Astrocyte (in vitro differentiated cells and primary cell): ENCODE measurements at places on chromosomes 1 and 21. TPM values are rescaled to one million over a fixed set of nuclear protein-coding genes. Genes with fewer than 3 reads are reported as not detected.

GRCh38 chr1:47894410-47895278, 102.5 kb downstream of the TRABD2B start:
- H3K36me3 ChIP-seq = no peaks in the 10 kb centered on the region
- no peak overlapping the region for H3K4me3 ChIP-seq
- no peaks in the 10 kb centered on the region for H3K4me1 ChIP-seq
- H3K27ac ChIP-seq = no peak overlapping the region
- H3K27me3 ChIP-seq = no peaks in the 10 kb centered on the region
- no peak for DNase-seq

The SPRR3 gene
- 0.70 and 3.0 TPM in 2 replicates for total RNA-seq

- H3K27me3 ChIP-seq = no peaks in the 10 kb centered on the region
- no peak overlapping the region for H3K4me3 ChIP-seq
- no peaks in the 10 kb centered on the region for H3K36me3 ChIP-seq
- no peak overlapping the region for H3K27ac ChIP-seq
These were observed 538.6 kb upstream of the ADAMTS5 start for GRCh38 chr21:27505516-27505915.

- H3K4me1 ChIP-seq = peaks cover 9% of the 10 kb centered on the region
- no peak overlapping the region for H3K27ac ChIP-seq
- DNase-seq = no peak
- no peaks in the 10 kb centered on the region for H3K36me3 ChIP-seq
These were observed 56.1 kb downstream of the DNTTIP2 start for GRCh38 chr1:93822730-93823425.

DNA sequence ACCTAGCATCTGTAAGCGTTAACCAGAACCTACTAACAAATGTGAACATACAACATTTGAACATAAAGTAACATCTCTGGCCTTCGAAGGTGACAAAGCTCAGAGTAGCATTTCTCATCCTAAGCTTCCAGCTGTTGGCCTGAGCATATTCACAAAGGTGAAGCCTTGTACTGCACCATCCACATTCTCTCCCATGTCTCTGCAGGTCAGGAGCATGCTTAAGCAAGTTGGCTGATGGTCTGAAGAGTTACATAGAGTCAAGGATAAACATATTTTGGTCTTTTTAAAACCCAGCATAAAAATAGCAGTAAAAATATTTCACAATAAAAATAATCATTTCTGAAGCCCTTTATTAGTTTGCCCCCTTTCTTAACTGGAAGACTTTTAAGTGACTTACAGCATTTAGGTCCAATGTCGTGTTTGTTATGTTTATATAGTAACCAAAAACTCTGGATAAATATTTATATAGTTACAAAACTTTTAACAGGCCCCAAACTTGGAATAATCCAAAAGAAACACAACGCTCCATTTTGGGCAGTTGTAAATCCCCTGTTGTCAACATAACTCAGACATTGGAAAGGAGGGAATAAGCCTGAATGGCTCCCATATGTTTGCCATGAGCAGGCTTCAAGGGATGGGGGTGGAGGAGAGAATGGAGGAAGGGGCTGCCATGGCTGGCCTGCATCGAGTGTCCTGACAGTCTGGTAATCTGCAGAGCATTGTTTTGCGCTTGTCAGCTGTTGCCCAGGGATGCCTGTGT, 42.8 kb upstream of the ENAH start:
- no peak overlapping the region for H3K27ac ChIP-seq
- H3K4me1 ChIP-seq = peaks cover 40% of the 10 kb centered on the region
- no peak for DNase-seq
- no peaks in the 10 kb centered on the region for H3K36me3 ChIP-seq
- H3K27me3 ChIP-seq = no peaks in the 10 kb centered on the region

The FASLG gene
- total RNA-seq = not detected in 2 replicates

The CELA3A gene
- total RNA-seq = not detected in 2 replicates

The RCAN1 gene
- total RNA-seq = 164 and 197 TPM in 2 replicates

- no peaks in the 10 kb centered on the region for H3K4me1 ChIP-seq
- H3K36me3 ChIP-seq = no peaks in the 10 kb centered on the region
- no peak overlapping the region for H3K27ac ChIP-seq
- no peaks in the 10 kb centered on the region for H3K27me3 ChIP-seq
These were observed 25.5 kb upstream of the LYST start for GRCh38 chr1:235892202-235892601.

The KLF17 gene
- total RNA-seq = 0.09 TPM in 1 of 2 replicates, not detected in the other

DNA sequence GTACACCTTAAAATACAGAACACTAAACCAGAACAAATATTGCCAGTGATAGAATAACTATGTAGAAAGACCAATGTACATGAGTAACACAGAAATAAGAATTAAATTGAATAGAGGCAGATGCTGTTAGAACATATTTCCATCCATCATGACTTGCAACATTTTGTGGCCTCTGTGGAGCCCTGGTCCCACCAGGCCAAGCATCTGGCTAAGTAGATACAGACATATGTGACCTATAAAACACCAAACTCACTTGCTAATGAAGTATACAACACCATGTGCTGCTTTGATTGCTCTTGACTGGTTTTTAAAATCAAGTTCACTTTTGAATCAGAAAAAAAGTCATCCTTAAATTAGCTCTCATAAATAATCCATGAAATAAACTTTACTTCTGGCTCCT, 20.5 kb downstream of the SLC19A2 start:
- H3K4me3 ChIP-seq = no peak overlapping the region
- DNase-seq = no peak

DNA sequence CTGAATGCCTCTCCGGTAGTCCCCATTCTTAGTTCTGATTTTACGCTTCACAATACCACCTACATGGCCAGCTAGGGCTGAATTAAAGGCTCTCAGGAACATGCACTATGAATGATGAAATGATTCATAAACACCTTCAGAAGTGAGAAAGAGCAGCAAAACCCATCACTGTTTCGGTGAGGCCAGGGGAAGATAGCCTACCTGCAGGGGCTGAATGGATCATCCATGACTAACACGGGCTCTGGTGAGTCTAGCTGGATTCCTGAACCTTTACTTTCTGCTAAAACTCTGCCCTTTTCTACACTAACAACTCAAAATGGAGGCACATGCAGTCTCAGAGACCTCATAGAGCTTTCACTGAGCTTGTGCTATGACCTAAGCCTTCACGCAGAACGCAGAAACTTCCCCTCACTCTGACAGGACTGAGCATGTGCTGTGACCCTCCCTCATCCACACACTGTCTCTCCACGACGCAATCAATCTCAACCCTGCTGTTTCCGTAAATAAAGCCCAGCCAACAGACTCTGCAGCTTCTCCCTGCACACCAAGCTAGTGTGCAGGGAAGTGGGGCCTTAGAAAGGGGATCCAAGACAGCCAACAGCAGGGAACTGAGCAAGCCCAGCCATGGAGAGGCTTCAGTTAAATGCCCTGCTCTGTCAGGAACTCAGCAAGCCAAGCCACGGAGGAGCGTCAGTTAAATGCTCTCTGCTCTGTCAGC, 207.8 kb downstream of the SLC45A1 start:
- H3K27me3 ChIP-seq = no peaks in the 10 kb centered on the region
- H3K4me3 ChIP-seq = peak overlapping the region; percentile 63
- DNase-seq = peak; percentile 95
- H3K36me3 ChIP-seq = no peaks in the 10 kb centered on the region

The DHDDS gene
- 87.2 and 94.4 TPM in 2 replicates for total RNA-seq

- no peaks in the 10 kb centered on the region for H3K36me3 ChIP-seq
These were observed 12.2 kb downstream of the CRABP2 start for GRCh38 chr1:156692925-156693847.

DNA sequence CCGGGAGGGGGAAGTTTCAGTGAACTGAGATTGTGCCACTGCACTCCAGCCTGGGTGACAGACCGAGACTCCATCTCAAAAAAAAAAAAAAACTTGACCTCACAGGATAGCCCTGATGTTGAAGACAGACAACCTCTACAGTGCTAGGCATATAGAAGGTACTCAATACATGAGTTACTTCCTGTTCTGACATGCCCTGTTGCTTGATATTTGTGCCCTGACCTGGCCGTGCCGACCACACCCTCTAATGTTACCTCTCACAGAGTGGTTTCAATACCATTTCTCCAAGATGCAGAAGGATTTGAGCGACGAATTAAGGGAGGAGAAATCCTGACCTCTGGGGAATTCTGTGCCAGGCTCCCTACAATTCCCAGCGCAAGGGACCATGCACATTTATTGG, 5.2 kb downstream of the PTAFR start:
- no peaks in the 10 kb centered on the region for H3K27me3 ChIP-seq
- no peak for DNase-seq
- H3K4me3 ChIP-seq = no peak overlapping the region
- H3K27ac ChIP-seq = no peak overlapping the region

The TMEM269 gene
- total RNA-seq = 0.07 and 0.09 TPM in 2 replicates

DNA sequence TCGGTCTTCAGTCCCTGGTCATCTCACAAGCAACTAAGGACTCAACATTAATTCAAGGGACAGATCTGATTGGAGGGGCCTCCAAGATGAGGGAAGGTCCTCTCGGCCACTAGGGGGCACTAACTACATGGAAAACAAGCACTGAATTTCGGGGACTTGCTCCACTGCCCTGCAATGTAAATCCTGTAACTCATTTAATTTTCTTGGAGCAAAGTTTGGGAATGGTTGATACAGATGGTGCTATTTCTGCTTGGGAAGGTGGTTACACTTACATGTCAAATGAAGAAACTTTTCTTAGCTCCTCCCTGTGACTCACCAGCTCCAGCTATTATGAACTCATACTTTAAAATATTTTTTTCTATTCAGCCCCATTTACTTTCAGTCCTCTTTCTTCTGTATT, 97.4 kb upstream of the KCNJ15 start:
- no peak overlapping the region for H3K27ac ChIP-seq
- DNase-seq = peak; percentile 80
- peaks cover 7% of the 10 kb centered on the region for H3K4me1 ChIP-seq
- H3K27me3 ChIP-seq = peaks cover 2% of the 10 kb centered on the region

The VWA5B1 gene
- not detected in 2 replicates for total RNA-seq

GRCh38 chr1:9629445-9630201, 21.9 kb upstream of the PIK3CD start:
- no peaks in the 10 kb centered on the region for H3K27me3 ChIP-seq
- H3K4me3 ChIP-seq = no peak overlapping the region
- peaks cover 5% of the 10 kb centered on the region for H3K4me1 ChIP-seq
- H3K36me3 ChIP-seq = no peaks in the 10 kb centered on the region
- H3K27ac ChIP-seq = no peak overlapping the region
- no peak for DNase-seq

DNA sequence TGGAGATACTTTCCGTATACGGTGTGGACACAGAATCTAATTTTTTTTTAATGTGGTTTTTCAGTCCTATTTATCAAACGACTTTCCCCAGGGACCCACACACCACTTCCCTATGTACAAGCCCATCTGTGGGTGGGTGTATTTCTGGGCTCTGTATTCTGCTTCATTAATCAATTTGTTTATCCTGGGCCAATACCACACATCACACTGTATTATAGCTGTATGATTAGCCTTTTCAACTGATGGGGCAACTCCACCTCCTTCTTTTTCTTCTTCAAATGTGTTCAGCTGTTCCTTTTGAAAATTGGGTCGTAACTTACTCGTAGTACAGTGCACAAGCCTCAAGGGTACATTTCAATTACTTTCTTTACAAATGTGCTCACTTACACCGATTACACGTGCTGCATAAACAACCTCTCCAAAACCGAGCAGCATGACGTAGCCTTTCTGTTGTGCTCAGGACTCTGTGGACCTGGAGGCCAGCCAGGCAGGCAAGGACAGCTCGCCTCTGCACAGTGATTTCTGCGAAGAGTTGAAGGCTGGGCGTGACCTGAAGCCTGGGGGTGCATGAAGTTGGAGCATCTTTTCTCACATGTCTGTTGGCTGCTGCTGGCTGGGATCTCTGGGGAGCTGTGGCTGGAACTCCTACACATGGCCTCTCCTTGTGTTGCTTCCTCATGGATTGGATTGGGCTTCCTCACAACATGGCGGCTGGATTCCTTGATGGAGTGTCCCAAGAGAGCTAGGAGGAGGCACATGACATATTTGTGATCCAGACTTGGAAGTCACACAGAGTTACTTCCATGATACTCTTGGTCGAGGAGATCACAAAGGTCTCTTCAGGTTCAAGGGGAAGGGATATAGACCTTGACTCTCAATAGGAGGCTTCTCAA, 126.5 kb downstream of the CRYAA start:
- H3K4me3 ChIP-seq = no peak overlapping the region
- no peak overlapping the region for H3K27ac ChIP-seq
- H3K36me3 ChIP-seq = no peaks in the 10 kb centered on the region
- DNase-seq = no peak
- peaks cover 4% of the 10 kb centered on the region for H3K27me3 ChIP-seq
- H3K4me1 ChIP-seq = no peaks in the 10 kb centered on the region

The DYNLT4 gene
- total RNA-seq = 0.50 and 0.53 TPM in 2 replicates

DNA sequence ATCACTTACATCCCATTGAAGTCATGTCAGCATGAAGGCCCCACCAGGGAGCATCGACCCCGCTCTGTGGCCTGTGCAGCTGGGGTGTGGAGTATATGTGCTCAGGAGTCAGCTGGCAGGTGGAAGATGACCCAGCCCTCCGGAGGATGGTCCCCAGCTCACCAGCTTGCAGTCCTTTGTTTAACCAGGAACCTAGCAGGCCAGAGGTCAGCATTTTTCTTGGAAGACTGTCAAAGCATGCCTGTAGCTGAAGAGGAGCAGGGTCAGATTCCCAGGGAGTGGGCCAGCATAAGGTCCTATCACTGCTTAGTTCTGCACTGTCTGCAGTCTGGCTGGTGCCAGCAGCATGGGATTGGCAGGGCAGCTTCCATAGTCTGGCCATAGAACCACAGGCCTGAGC, 12.7 kb downstream of the NFASC start:
- H3K36me3 ChIP-seq = no peaks in the 10 kb centered on the region
- H3K27ac ChIP-seq = no peak overlapping the region
- DNase-seq = no peak
- H3K4me3 ChIP-seq = no peak overlapping the region

GRCh38 chr1:47569681-47570470, 132.0 kb downstream of the FOXD2 start:
- peaks cover 20% of the 10 kb centered on the region for H3K4me1 ChIP-seq
- no peaks in the 10 kb centered on the region for H3K27me3 ChIP-seq
- H3K36me3 ChIP-seq = no peaks in the 10 kb centered on the region
- H3K4me3 ChIP-seq = no peak overlapping the region
- no peak overlapping the region for H3K27ac ChIP-seq

The NBPF6 gene
- total RNA-seq = not detected in 2 replicates

The RPE65 gene
- total RNA-seq = 0.27 and 0.91 TPM in 2 replicates

GRCh38 chr21:36461918-36462486, 17.9 kb downstream of the CLDN14 start:
- H3K4me3 ChIP-seq = no peak overlapping the region
- no peak for DNase-seq
- no peaks in the 10 kb centered on the region for H3K36me3 ChIP-seq
- H3K27me3 ChIP-seq = no peaks in the 10 kb centered on the region
- H3K4me1 ChIP-seq = peaks cover 19% of the 10 kb centered on the region

GRCh38 chr1:48466594-48466993, 5.4 kb downstream of the SPATA6 start:
- H3K4me3 ChIP-seq = no peak overlapping the region
- H3K27ac ChIP-seq = no peak overlapping the region
- peaks cover 18% of the 10 kb centered on the region for H3K4me1 ChIP-seq

GRCh38 chr1:111366256-111366655, 61.3 kb downstream of the OVGP1 start:
- peak; percentile 8 for DNase-seq
- no peaks in the 10 kb centered on the region for H3K4me1 ChIP-seq
- peaks cover 7% of the 10 kb centered on the region for H3K27me3 ChIP-seq
- H3K4me3 ChIP-seq = no peak overlapping the region
- H3K27ac ChIP-seq = no peak overlapping the region
